ENCODE measurements at places on chromosomes 3 and 15.

DNA sequence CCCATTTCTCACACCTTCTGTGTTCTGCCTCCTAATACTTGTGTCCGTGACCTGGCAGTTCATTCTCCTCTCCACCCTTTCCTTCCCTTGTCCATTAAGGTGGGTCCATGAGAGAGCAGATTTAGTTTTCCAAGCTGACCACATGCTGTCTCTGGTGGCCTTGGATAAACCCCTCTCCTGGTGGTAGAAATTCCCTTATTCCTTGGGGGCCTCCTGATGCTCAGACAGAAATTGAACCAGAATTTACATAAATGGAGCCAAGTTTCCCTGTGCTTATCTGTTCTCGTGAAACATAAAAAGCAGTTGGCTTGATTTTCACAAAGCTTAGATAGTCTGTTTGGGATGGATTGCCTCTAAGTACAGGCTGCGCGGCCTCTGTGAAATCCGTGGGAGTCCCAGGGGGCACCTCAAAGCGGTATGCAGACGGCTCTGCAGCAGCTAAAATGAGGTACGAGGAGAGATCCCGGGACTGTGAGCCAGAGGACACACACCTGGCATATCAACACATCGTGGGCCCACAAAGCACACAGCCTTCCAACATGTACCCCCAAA lies 101.0 kb upstream of the NMNAT3 start:
- DNase-seq, result no peak

DNA sequence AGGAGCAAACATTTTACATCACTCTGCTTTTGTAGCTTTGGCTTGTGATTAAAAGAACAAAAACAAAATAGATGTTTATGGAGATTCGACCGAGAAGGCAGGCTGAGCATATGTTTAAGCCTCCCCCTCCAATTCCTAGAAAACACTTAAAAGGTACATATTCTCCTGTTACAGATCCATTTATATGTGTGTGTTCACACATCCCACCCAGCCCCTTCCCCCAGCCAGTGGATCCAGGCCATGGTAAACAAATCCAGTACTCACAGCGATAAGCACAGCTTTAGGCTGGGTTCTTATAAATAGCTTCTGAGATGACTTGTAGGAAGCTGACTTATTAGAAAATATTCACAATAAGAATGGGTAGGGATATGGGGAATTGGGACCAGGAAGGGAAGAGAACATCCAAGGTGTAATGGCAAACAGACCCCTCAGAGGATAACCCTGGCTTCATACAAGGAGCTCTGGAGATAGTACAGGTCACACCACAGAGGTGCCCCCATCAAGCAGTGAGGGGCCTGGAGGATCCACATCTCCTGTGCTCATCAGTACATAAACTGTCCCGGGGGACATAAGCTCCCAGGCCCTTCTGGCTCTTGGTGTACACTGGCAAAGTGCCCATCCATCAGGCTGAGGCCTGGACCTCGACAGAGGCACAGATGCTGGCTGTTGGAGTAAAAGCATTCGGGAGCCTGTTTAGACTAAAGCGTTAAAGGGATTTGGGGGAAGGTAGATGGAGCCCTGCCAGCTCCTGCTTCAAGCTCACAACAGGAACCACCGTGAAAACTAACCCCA lies 70.0 kb upstream of the UBE2E1 start:
- peak; percentile 75 for DNase-seq

DNA sequence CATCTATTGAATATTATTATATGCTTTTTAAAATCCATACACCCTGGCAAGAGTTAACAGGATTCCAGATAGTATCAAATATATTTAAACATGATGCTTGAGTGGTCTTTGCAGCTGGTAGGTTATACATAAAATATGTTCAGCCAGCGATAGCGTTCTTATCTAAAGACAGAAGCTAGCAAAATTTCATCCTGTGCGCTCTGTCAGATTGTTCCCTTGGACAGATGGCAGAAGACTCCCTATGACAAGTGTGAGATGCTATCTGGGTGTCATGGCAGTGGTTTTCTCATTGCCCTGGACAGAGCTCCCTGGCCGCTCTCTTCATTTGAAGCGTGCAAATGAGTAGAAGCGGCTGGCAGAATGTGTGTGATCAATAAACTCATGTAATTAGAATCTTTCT lies 175.2 kb upstream of the SOX14 start:
- DNase-seq, result no peak

GRCh38 chr3:43286841-43287499 lies 630 bp downstream of the SNRK start:
- peak; percentile 2 for DNase-seq

GRCh38 chr3:197028728-197029510 lies 698 bp downstream of the MELTF start:
- DNase-seq, result no peak

DNA sequence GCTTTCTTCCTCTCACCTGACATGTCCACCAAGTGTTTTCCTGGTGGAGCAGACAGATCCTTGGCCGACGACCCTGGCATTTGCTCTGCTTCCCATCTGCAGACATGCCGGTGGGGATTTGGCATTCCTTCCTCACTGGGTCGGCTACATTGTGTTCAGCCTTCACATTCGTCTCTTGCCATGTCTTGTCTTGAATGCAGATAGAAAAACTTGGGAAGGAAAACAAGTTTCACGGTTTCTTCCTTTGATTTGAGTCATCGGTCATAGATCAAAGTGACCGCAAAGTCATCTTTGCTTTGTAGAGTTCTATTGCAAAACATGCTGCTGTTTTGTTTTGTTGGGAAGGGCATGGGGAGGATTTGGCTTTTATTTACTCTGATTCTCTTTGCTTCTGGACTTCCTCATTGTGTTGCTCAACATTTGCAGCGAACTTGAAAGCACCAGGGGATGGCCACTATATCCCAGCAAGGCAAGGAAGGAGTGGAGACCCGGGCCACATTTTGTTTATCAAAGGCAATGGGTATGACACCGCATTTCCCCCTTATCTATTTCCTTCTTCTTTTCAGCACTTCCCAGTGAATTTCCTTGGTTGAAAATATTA lies 321.3 kb downstream of the CACNA2D3 start:
- DNase-seq, result no peak

- DNase-seq, result no peak
These were observed 102.2 kb upstream of the LPP start for GRCh38 chr3:188051801-188052168.

DNA sequence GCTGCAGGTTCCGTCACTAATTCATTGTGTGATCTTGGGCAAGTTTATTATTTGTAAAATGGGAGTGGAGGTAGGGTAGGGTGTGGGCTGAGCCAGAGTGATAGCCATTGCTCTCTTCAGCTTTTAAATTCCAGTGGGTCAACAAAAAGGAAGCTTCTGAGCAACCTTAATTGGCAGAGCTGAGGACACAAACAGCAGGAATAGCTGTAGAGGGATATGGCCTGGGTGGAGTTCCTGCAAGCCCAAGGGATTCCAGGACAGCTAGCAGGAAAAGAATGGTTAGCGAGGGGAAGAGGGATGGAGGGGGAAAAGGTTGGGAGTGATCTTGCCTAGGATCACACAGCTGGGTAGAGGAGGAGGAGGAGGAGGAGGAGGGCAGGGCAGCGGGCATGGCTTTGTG lies 11.4 kb downstream of the CCK start:
- DNase-seq, result no peak

- DNase-seq, result no peak
These were observed 37.7 kb downstream of the CLDN18 start for GRCh38 chr3:138047596-138048158.

DNA sequence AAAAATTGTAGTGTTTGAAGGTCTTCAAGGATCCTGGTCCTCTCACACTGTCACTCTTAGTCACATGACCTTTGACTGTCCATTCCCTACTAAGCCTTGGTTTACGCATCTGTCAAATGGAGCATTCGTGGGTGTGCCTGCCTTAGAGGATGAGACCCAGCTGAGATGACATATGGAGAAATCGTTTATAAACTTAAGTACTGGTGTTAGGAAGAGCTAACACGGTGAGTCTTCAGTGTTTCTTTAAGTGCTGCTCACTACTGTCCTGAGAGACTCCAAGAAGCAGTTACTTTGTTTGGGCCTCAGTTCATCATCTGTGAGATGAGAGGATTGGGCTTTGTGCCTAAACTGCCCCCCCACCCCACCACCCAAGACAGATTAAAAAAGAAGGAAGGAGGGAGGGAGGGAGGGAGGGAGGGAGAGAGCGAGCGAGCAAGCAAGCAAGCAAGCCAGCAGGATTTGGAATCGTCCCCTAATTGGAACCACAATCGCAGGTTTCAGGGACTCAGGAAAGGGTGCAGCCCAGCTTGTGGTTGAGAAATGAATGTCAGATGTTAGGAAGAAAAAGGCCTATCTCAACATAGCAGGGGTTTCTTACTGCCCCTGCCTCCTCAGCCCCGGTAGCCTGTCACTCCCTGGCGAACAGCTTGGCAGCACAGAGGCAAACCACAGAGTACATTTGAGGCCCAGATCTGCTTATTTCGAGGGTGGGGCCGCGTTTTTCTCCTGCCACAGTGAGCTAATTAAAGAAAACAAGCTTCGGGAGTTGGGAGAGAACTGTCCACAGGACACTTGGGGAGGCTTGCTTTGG lies 32.7 kb downstream of the SMAD3 start:
- DNase-seq, result no peak

DNA sequence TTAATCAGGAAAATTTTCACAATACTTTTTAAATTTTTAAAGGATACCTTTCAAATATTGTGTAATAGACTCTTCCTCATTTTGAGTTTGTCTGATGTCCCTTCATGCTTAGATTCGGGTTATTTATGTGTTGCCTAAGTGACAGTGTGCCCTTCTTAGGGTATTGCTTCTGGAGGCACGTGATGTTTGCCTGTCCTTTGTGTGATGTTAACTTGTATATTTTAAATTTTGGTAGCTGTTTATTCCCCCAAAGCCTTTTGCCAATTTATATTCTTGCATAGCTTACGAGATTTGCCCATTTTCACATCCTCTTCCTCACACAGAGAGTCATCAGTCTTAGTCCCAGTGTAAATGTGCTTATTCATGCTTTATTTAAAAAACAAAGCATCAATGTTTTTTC lies 433.1 kb downstream of the EPHB1 start:
- no peak for DNase-seq

GRCh38 chr3:79005084-79005483 lies 762.7 kb downstream of the ROBO1 start:
- DNase-seq, result no peak

GRCh38 chr15:29774900-29775299 lies 47.4 kb downstream of the TJP1 start:
- no peak for DNase-seq

DNA sequence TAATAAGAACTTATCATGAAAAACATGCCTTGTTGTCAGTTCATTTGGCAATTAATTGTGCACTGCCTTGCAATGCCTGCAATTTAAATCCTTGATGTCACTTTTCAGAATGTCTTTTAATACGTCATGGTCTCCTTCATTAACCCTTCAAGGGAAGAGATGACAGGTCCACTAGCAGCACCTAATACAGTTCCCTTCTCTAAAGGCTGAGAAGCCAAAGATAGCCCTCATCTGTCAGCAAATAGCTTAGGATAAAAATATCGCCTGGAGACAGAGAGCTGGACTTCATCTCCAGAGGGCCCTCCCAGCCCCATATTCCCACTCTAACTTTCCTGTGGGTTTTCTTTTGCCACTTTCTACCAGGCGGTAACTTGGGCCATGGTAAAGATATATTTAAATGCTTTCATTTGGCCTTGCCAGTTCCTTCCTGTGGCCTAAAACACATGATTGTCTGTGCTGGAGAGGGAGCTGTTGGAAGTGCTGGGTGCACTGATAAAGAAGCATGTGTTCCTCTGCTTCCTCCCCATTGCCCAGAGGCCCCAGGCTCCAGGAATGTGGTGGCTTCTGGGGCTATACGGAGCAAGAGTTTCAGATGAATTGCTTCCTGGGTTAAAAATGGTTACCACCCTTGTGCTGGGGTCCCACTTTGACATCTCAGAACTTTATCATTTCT lies 76.3 kb upstream of the UMPS start:
- DNase-seq, result no peak

DNA sequence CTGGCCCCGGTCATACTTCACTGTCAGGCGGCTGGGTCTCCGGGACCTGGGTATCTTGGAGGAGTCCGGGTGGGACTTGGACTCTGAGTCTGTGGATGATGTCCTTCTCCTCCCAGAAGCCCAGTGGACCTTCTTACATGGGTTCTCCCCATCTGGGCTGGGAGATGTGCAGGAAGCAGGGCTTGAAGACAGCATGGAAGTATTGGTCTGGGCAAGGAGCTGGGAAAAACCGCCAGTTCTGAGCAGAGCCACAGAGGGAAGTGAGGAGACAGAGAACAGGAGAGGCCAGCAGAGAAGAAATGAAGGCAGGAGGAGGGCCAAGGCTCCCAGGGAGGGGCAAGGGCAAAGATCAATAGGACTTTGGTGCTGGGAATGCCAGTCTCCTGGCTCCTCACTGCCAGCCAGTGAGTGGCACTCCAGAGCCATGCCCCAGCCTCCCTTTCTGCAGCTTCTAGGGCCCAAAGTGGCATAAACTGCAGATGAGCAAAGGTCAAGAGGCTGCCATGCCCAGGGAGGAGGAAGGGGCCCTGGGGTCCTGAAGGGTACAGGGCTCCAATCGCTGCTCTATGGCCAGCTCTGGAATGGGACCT lies at the start of gene PPP1R14D:
PPP1R14D (minus strand) TSS at position 262 of the 590 bp plus-strand sequence; CDS start at position 195, 67 bp downstream.
- no peak for DNase-seq

- no peak for DNase-seq
These were observed 35.2 kb downstream of the PYGO1 start for GRCh38 chr15:55552926-55553325.

GRCh38 chr15:49041426-49041825 lies 4.8 kb downstream of the SECISBP2L start:
- DNase-seq, result no peak

DNA sequence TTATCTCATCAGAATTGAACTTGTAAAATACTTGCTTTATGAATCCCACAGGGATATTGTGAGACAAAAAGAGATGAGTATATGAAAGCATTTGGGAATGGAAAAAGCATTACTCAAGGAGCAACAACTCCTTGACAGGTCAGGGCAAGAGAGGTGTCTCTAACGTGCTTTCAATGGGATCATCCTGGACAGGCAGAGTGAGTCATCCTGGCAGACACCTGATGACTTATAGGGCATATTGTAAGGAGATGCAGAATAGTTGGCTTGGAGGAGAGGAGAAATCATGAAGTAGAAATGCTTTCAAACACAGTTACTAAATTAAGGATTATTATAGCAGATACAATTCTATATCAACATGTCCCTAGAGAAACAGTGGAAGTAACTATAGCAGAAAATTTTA lies 71.9 kb upstream of the THSD4 start:
- no peak for DNase-seq

- DNase-seq, result no peak
These were observed 35.7 kb upstream of the BLM start for GRCh38 chr15:90681480-90681879.

- no peak for DNase-seq
These were observed 169.1 kb upstream of the ZPLD1 start for GRCh38 chr3:102265720-102266119.

DNA sequence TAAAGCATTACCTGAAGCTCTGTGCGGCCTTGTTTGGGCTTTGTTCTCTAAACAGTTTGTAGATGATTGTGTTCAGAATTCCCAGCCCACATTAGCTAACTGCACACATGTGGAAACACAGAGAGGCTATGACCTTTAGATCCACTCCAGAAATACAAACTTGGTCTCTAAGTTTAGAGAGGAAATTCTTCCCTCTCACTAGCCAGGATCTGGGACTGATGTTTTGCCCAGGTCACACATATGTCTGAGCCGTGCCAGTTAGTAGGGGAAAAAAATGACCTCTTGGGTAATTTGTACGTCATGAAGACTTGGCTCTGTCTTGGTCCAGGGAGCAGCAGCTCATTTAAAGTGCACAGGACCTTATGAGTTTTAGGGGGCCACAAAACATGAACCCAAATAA lies 223.1 kb downstream of the RBMS3 start:
- no peak for DNase-seq

GRCh38 chr3:149971403-149972075 lies 844 bp upstream of the PFN2 start:
- DNase-seq, result peak; percentile 95
